ENCODE measurements at places on chromosomes 13 and 19. TPM values are rescaled to one million over a fixed set of nuclear protein-coding genes. Genes with fewer than 3 reads are reported as not detected.

The TMEM150B gene
- polyA plus RNA-seq = not detected

- H3K4me3 ChIP-seq = no peak overlapping the region
- H3K36me3 ChIP-seq = peaks cover 23% of the 10 kb centered on the region
- DNase-seq = peak; percentile 17
- no peak overlapping the region for H3K27ac ChIP-seq
- H3K27me3 ChIP-seq = no peaks in the 10 kb centered on the region
- H3K4me1 ChIP-seq = no peaks in the 10 kb centered on the region
These were observed 16.6 kb downstream of the MED4 start for GRCh38 chr13:48078251-48078656.

- peaks cover 28% of the 10 kb centered on the region for H3K36me3 ChIP-seq
- no peaks in the 10 kb centered on the region for H3K27me3 ChIP-seq
- no peak overlapping the region for H3K4me3 ChIP-seq
- peaks cover 16% of the 10 kb centered on the region for H3K4me1 ChIP-seq
- no peak overlapping the region for H3K27ac ChIP-seq
These were observed 1.7 kb downstream of the DMWD start for GRCh38 chr19:45790942-45791341.

GRCh38 chr19:10363789-10364281 lies 16.5 kb downstream of the TYK2 start:
- H3K4me3 ChIP-seq = no peak overlapping the region
- peaks cover 6% of the 10 kb centered on the region for H3K36me3 ChIP-seq
- H3K27me3 ChIP-seq = no peaks in the 10 kb centered on the region
- no peak for DNase-seq
- no peaks in the 10 kb centered on the region for H3K4me1 ChIP-seq

The CNFN gene
- polyA plus RNA-seq = 0.23 TPM

GRCh38 chr13:62060570-62060969 lies 644.9 kb upstream of the PCDH20 start:
- H3K36me3 ChIP-seq = no peaks in the 10 kb centered on the region
- H3K4me3 ChIP-seq = no peak overlapping the region
- no peak overlapping the region for H3K27ac ChIP-seq
- H3K4me1 ChIP-seq = no peaks in the 10 kb centered on the region
- DNase-seq = no peak

The PSG1 gene
- not detected for polyA plus RNA-seq

The TTC9B gene
- polyA plus RNA-seq = not detected

The ZNF253 gene
- 0.64 TPM for polyA plus RNA-seq

DNA sequence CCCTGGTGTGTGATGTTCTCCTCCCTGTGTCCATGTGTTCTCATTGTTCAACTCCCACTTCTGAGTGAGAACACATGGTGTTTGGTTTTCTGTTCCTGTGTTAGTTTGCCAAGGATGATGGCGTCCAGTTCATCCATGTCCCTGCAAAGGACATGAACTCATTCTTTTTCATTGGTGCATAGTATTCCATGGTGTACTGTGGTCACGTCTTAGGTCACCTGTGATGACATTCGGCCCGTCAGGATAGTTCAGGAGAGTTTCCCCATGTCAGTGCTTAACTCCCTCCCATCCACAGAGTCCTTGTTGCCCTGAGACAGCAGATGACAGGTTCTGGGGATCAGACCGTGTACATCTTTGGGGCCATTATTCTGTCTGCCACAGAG lies 8.6 kb downstream of the ZNF444 start:
- peaks cover 18% of the 10 kb centered on the region for H3K36me3 ChIP-seq
- peaks cover 10% of the 10 kb centered on the region for H3K4me1 ChIP-seq
- H3K27me3 ChIP-seq = no peaks in the 10 kb centered on the region
- no peak overlapping the region for H3K27ac ChIP-seq
- no peak overlapping the region for H3K4me3 ChIP-seq
- DNase-seq = no peak

The SHISA7 gene
- not detected for polyA plus RNA-seq

All from endothelial cell of umbilical vein (primary cell).